ENCODE measurements at places on chromosomes 16 and 17.
A peak's percentile ranks its signal among the peaks of the same experiment; 100 is the strongest.

- DNase-seq = no peak
Observed at GRCh38 chr16:66847533-66848067, 3.4 kb downstream of the CA7 start.

GRCh38 chr16:63467513-63467912, 1431.3 kb upstream of the CDH8 start:
- no peak for DNase-seq

- DNase-seq = no peak
Observed at GRCh38 chr16:9665851-9666271, 516.4 kb downstream of the GRIN2A start.

- no peak for DNase-seq
Observed at GRCh38 chr16:21642861-21643260, 9.5 kb downstream of the IGSF6 start.

- no peak for DNase-seq
Observed at GRCh38 chr17:34589120-34589965, 10.0 kb downstream of the TMEM132E start.

GRCh38 chr16:66344533-66345145, 21.9 kb upstream of the CDH5 start:
- peak; percentile 62 for DNase-seq

DNA sequence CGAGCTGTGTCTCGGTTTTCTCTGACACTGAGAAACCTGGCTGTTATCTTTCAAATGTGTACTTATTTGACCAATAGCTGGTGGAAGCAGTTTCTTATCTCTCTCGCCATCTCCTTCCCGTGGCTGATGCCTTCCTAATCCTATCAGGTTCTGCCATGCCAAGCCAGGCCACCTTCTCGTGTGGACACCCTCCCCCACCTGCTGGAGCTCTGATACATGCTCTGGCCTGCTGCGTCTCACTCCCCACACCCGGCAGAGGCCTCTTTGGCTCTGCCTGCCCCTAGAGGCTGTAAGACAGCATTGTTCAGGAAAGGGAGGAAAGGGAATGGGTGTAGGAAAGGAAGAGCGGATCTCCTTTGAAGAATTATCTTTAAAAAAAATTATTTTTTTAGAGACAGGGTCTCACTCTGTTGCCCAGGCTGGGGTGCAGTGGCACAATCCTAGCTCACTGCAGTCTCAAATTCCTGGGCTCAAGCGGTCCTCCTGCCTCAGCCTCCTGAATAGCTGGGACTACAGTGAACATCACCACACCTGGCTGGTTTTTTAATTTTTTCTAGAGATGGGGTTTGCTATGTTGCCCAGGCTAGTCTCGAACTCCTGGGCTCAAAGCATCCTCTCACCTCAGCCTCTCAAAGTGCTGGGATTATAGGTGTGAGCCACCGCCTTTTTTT, 7.5 kb upstream of the ARMC5 start:
- DNase-seq = no peak

GRCh38 chr16:15672514-15673167, 22.6 kb downstream of the NDE1 start:
- peak; percentile 90 for DNase-seq

- DNase-seq = peak; percentile 67
Observed at GRCh38 chr17:32142038-32142856, at the start of gene RHOT1. Gene RHOT1 (plus strand): TSS chr17:32142502. CDS start chr17:32142693, 191 bp downstream.

DNA sequence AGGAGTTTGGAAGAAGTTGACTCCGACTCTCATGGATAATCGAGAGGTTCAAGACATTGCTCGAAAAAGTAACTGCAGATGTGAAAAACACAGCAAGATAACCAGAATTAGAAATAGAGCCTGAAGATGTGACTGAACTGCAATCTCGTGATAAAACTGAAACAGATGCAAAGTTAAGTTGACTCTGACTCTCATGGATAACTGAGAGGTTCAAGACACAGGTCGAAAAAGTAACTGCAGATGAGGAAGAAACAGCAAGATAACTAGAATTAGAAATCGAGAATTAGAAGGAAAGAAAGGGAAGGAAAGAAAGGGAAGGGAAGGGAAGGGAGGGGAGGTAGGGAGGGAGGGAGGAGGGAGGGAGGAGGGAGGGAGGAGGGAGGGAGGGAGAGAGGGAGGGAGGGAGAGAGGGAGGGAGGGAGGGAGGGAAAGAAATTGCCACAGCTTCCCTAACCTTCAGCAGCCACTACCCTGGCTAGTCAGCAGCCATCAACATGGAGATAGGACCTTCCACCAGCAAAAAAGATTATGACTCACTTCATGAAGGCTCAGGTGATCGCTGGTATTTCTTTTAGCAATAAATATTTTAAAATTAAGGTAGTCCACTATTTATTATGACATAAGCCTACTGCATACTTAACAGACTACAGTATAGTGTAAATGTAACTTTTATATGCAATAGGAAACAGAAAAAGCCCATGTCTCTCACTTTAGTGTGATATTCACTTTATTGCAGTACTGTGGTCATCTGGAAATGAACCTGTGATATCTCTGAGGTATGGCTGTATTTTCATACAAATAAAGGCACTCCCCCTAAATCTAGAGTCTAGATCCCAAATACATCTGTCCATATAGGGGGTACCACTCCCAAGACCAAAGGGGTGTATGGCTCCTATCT, 68.3 kb downstream of the KANSL1 start:
- no peak for DNase-seq

DNA sequence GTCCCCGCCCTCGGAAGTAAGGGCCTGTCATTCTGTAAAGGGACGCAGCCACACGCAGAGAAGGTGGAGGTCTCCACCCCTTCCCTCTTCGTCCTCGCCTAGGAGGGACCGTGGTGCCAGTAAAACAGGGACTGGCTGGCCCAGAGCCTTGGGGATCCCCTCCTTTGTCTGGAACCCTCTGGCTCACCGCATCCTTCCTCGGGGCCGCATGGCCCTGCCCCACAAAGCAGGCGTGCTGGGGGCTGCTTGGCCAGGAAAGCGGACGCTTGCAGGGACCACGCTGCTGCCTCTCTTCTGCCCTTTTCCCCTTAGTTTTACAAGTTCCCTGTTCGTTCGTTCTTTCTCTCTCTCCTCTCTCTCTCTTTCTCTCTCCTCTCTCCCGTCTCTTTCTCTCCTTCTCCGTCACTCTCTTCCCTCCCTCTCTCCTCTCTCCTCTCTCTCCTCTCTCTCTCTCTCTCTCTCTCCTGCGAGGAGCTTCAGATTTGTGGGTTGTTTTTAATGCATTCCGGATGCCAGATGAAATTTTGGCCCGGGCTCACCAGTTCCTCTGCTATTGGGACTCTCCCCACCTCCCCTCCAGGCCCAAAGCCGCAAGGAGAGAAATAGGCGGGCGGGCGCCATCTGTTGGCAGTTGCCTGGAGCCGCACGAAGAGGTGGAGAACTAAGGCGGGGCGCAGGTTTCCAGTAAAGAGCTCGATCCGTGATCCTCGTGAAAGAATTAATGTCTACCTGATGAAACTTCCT, 35.1 kb upstream of the CDRT4 start:
- DNase-seq = peak; percentile 88

GRCh38 chr16:2859686-2860265, 1.8 kb upstream of the PRSS22 start:
- no peak for DNase-seq

DNA sequence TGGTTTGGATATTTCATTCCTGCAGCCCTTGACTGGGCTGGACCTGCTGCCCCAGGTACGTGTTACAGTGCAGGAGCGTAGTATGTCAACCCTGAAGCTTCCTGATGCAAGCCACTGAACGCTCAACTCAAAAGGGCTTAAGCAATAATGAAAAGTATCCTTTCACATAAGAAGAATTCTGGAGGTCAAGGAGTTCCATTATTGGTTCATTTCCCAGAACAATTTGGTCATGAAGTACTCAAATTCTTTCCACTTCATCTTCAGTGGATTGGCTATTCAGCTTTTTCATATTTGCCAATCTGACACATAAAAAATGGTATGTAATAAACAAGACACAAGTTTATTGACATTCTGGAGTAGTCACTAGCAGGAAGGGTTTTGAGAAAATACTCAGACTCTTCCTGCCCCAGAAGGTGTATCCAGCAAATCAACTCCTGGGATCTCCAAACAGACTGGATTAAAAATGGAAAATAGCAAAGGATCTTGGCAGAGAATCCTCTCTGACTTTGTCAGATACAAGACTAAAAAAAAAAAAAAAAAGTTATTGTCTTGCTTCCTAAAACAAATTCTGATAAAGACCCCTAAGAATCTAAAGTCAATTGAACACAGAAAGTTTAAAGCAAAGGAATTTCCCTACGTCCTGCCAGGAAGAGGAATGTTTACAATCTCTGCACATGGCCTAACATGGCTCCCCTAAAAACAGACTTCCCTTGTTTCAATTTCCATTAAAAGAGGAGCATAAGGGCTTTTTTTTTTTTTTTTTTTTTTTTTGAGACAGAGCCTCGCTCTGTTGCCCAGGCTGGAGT, 37.5 kb upstream of the WSB1 start:
- DNase-seq = no peak

DNA sequence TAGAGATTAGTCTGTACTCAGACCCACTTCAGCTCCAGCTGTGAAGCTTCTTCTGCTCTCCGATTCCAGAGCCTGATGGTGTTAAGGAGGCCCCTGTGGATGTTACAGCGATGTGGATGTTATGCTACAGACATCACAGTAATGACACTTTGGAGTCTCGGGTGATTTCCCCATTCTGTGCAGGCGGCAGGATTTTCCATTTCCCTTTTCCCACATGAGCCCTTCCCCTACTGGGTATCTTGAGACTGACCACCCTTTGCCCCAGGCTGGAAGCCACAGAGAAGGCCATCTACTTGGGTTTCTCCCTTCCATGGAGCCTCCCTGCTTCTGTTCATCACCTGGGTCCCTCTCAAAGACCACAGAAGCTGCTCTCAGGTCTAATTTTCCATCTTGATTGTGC, 78.3 kb downstream of the KCNJ12 start:
- DNase-seq = no peak

GRCh38 chr17:76239538-76240274, 587 bp downstream of the RNF157 start:
- no peak for DNase-seq

DNA sequence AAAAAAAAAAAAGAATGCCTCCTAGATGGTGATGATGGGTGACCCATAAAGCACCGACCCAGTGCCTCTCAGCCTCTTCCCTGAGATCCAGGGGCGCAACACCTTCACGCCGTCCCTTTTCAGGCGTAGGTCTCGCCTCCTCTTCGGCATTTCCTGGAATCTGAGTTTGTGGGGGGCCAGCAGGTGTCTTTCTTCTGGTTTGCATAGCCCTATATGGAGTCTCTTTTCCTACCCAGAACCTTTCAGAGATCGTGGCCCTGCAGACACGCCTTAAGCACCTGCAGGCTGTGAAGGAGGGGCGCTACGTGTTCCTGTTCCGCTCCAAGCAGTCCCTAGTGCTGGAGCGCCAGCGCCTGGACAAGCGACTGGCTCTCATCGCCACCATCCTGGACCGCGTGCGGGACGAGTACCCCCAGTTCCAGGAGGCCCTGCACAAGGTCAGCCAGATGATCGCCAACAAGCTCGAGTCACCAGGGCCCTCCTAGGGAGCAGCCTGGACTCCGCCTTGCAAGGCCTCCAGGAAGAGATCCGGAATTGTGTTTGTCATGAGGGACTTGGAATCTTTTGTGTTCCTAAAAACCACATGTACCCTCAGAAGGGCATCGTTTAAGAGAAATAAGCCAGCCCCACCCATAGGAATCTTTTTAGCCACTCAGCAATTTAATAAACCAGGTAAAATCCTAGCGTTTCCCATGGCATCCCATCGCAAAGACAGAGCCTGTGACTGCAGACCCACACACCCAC, 1.9 kb upstream of the GAA start:
- no peak for DNase-seq

- no peak for DNase-seq
Observed at GRCh38 chr17:77880711-77881450, 77.6 kb upstream of the TNRC6C start.

DNA sequence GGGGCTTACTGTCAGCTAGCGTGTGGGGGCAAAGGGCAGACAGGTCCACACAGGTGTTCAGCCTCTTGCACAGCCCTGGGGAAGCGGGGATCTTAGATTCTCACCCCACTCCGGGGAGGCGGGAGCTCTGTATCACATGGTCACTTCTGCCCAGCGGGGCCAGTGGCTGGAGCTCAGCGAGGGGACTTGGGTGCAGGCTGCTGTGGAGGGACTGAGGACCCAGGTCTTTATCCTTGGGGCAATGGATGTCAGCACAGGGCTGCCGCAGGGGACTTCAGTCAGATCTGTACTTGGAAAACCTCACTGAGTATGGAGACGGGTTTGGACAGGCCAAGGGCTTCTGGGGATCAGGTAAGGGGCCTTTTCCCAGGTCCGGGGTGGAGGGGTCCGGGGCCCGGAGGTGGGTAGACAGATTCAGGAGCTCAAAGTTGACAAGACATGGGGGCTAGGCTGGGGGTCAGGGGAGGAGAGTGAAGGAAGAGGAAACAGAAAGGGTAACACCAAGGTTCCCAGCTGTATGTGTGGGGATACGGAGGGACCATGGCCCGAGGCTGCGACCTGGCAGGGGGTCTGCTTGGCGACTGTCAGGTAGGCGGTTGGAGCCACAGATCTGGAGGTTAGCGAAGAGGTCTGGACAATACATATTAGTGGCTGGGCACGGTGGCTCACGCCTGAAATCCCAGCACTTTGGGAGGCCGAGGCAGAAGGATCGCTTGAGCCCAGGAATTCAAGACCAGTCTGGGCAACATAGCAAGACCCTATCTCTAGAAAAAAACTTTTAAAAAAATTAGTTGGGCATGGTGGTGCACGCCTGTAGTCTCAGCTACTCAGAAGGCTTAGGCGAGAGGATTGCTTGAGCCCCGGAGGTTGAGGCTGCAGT, 15.1 kb upstream of the BAIAP2 start:
- DNase-seq = no peak

GRCh38 chr17:75059369-75060345, 12.6 kb downstream of the KCTD2 start:
- DNase-seq = no peak

DNA sequence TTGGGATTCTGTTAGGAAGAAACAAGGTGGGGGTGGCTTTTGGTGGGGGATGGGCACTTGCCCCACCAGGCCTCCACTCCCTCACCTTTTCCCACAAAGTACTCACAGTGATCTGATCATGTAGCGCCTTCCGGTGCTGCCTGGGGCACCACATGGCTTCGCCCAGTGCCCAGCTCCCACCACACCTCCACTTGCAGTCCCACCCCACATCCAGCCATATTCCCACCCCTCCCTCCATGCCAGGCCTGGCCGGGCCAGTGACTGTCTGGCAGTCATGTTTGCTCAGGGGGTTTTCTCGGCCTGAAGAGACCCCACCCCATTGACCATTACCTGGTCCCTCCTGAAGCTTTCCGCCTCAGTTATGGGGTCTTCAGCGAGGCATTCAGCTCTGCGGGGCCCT, 201.5 kb downstream of the SPECC1 start:
- DNase-seq = no peak

GRCh38 chr17:64354396-64354795, 36.3 kb downstream of the PECAM1 start:
- no peak for DNase-seq

DNA sequence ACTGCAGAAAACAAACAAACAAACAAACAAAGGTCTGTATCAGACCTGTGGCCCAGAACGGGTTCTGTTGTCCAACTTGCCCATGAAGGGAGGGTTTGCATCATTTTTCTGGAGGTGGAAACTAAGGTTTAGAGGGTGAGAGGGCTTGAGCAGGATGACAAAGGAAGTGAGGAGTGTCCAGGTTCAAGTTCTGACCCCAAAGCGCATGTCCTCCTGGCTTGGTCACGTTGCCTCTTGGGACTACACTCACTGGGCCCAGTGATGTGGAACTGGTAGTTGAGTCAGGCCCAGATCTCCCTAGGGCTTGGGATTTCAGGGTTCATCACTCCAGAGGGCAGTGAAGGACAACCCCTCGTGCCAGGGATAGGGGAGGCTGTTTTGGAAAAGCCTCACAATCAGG, 1.8 kb downstream of the SREBF1 start:
- no peak for DNase-seq

- DNase-seq = peak; percentile 88
Observed at GRCh38 chr17:8153525-8153956, 1.3 kb upstream of the PER1 start.

- peak; percentile 12 for DNase-seq
Observed at GRCh38 chr17:36602030-36602748, 806 bp downstream of the MRM1 start.

Measured in activated naive CD4-positive, alpha-beta T cell treated with anti-CD3 and anti-CD28 coated beads for 36 hours (primary cell).